ENCODE measurements at places on chromosomes 12 and 14.

DNA sequence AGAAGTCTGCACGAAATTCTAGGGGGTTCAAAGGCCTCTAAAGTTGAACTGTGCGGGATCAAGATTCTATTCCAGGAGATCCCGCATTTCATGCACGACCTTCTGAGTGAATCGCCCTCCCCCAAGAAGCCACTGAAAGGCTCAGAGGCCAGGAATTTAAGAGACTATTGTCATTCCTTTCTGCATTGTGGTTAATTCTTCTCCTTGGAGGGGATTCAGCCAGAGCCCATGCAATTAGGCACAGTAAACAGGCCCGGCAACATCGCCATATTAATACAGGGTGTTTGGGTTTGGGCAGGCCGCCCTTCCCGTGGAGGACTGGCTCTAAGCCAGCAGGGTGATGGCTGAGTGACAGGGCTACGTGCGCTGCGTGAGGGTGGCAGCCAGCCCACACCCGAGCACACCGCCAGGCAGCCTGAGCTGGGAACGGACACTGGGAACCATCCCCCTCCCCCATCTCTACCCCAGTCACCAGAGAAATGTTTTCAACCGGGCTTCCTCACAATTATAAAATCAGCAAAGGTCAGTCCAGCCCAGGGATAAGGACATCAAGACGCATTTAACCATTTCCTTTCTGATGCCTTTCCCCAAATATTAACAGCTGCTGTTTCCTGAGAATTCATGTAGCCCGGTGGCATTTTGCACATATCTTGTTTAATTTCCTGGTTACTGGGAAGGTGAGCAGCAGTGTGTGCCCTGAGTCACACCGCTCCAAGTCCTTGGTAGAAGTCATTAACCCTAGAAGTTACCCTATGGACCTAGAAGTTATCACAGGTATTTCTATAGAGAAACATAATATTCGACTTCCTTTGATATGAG, 12.5 kb downstream of the EGLN3 start:
- DNase-seq = no peak

DNA sequence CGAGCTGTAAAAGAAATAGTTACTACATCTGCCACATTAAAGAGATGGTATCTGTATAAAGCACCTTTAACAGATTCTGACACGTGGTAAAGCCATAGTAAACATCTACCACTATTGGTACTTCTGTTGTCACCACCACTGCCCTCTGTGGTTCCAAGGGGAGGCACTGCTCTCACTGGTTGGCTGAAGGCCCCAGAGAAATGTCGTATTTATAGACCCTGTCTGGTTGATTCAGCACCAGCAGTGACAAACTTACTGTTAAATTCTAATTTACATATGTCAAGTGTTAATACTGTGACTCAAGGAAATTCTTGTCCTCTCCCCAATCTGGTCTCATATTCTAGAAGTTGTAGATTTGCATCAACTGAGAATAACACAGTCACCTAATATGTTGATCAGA, 281.1 kb downstream of the ERC1 start:
- no peak for DNase-seq

GRCh38 chr14:53273671-53274072, 120.5 kb upstream of the DDHD1 start:
- no peak for DNase-seq

DNA sequence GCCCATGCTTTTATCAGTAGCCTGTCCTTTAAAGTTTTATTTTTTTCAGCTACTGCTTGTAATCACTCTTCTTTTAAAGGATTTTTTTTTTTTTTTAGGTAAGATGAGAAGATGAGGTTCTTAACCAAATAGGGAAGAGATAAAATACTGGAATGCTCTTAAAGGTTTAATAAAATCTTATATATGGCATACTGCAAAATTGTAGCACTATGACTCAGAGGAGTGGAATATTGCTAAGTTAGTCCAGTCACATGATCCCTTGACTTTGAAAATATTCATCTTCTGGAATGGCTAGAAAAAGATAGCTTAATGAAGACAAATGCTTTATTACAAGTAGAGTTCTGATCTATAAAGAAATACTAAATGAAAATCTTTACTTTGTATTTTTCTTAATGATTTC, 116.6 kb downstream of the NAV3 start:
- no peak for DNase-seq

GRCh38 chr12:132338781-132339180, 9.4 kb upstream of the GALNT9 start:
- DNase-seq = no peak

DNA sequence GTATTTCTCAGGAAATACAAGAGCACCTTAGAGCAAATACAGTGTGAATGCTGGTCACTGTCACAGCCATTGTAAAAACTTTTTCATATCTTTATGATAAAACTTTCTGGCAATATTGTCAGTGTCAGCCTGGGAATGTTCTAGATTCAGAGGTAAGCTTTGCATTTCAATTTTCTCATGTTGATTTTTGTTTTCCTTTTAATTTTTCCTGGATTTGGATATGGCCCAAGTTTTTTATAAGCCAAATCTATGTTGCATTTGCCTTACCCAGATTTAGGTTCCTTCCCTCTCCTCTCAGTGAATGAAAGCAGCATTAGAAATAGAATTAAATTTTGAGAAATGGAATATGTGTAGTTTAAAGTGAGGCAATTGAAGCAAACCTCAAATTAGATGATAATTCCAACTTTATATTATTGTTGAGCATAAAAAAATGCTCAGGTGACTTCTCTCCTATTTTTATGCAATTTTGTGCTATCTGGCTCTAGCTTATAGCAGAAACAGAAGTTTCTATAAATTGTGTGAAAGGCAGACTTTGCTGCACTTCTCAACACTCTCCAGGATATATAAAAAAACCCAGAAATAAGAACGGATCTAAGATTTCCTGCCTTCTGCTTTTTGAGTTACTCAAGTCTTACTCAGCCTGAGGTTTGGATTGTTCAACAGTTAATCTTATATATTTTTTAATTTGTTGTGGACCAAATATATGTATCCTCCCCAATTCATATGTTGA, 368.2 kb upstream of the PRICKLE1 start:
- no peak for DNase-seq

DNA sequence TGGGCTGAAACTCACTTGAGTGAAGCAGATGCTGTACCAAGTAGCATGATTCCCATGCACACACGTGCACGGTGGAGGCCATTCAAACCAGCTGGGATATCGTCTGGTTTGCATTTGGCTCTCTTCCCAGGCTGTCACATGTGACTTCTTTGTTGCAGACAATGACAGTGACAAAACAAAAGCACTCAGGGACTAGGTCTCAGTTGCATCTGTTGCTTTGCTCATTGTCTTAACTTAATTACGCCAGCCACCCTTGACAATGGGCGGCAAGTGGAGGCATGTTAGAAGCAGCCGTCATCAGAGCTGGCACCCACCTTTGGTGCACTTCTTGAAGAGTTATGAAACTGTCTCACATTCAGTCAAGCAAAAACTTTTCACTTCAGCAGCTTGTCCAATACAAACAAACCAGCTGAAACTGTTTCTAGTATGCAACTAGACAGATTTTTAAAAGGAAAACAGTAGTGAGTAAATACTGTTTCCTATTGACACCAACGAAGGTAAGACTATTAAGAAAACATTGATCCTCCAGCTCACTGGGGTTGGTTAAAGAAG, 74.3 kb downstream of the IGF1 start:
- no peak for DNase-seq

DNA sequence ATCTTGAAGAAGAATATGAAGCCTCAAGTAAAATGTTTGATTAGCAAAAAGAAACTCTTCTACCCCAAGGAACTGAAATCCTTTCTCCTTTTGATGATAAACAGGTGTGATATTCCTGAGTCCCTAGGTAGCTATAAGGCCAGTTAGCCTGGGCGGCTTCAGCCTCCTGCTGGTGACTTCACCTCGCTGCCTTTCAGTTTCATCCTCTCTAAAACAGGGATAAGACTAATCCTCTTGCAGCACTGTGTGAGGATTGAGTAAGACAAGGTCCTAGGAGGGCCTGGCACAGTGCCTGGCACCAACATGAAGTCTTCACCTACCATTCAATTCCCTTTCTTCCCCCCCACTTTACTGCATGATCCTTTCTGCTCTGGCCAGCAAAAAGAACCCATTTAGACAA, 42.1 kb downstream of the CIT start:
- DNase-seq = no peak

- no peak for DNase-seq
Measured at GRCh38 chr14:69328765-69329164, 68.8 kb downstream of the GALNT16 start.

DNA sequence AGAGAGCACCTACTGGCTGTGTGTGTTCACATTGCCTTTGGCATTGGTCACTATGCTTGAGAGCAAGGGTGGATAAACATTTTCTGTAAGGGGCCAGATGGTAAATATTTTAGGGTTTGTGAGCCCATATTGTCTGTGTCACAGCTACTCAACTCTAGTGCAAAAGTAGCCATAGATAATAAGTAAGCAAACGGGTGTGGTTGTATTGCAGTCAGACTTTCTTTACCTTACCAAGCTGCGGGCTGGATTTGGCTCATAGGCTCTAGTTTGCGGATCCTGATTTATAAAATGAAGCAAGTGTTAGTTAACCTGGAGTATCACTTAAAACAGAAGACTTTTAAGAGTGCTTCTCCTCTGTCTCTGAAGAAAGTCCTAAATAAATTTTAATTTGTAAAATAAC, 169.0 kb downstream of the KICS2 start:
- DNase-seq = no peak

DNA sequence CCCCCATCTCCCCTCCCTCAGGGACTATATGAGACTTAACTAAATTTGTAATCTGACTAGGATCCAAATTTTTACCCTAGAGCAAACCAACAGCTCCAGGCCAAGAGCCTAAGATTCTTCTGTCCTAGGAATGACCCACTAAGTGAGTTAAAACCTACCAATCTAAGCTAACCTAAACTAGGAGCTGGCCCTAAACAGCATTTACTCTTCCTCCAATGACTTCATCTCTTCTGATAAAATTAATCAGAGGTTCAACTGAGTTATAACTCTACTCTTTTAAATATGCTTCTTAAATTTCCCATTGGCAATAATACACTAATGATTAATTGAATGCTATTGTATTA, 39.9 kb upstream of the TMPO start:
- DNase-seq = no peak

Data from AG04450 (cell line).